ENCODE measurements at places on chromosomes 1 and 21. TPM values are rescaled to one million over a fixed set of nuclear protein-coding genes. Genes with fewer than 3 reads are reported as not detected.

TGFB2 gene
- 9.5 TPM for total RNA-seq

USH2A gene
- total RNA-seq: not detected

PRAMEF17 gene
- total RNA-seq: not detected

SLFNL1 gene
- 0.17 TPM for total RNA-seq
